ENCODE measurements at places on chromosomes 2 and 18.

GRCh38 chr2:24586955-24587354 lies 95.9 kb downstream of the NCOA1 start:
- DNase-seq: no peak

GRCh38 chr2:123928358-123928757 lies 96.7 kb upstream of the CNTNAP5 start:
- DNase-seq: no peak

- no peak for DNase-seq
Measured at GRCh38 chr2:234135750-234136221, 85.3 kb downstream of the SPP2 start.

DNA sequence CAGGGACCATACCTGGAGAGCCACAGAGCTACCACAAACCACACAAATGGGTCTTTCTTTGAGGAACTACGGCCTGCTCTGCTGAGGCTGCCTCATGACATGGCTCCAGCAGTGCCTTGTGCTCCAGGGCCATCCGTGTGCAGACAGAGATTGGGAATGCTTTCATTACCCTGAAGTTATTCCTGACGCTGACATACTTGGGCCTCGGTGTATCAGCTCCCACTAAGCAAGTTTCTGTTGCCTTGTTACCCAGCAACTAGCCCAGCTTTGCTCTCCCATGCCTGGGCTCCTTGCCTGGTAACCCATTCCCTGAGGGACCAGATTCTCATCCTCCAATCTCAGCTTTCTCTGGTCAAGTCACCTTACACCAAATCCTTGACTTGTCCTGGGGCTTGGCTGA lies 80.3 kb upstream of the FZD7 start:
- no peak for DNase-seq

- DNase-seq: no peak
Measured at GRCh38 chr2:49935449-49935848, 781.1 kb upstream of the FSHR start.

- no peak for DNase-seq
Measured at GRCh38 chr2:96159084-96159830, 14.0 kb upstream of the DUSP2 start.

DNA sequence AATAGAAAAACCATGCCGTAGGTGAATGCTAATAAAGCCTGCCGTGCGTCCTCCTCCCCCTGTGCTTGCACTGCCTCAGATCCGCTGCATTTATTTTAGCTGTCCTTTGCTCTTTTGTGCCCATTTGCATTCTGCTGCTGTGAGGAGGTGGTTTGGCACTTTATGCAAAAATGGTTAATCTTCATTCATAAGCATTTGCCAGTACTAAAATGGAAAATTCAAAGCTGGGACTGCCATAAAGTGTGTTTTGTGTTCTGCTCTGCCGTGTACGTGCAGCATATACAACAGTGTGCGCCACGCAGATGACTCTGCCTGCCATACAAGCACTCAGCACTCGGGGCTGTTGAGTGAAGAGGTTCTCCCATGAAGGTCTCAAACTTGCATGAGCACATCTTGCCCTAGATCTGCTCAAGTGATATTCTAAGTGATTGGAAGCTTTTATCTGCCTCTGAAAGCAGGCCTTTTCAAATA lies 73.6 kb downstream of the SPATS2L start:
- DNase-seq: no peak

DNA sequence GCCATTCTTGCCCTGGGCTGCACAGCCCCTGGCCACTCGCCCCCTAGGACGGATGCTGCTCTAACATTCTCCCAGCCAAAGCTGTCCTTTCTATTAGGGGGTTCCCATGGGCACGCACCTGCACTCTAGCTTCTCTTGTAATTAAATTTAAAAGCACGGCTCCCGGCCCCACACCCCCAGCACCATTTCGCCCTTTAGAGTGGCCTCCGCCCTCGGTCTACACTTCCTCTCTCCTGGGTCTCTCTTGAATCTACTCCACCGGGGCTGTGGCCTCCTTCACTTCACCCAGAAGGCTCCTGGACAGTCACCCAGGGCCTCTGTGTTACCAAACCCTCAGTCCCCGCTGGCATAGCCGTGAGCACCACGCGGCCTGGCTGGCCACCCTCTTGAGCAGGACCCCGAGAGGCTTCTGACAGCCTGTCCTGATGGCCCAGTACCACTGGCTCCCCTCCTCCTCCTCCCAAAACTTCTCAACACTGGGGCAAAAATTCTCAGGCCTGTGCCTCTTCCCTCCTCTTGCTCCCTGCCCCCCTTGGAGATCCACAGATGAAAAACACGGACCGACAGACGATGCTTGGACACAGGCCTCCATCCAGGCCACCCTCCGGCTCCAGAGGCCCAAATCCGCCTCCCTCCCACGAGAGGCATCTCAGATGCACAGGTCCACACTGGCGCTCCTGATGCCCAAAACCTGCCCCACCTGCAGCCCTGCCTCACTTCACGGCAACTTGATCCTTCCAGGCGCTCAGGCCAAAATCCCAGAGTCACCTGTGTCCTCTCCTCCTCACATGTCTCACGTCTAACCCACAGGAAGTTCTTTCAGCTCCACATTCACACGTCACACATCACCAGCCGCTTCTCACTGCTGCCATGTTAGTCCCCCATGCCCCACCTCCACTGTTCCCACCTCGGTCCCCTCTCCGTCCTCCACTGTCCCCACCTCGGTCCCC lies 6.9 kb upstream of the RAB17 start:
- no peak for DNase-seq

GRCh38 chr18:80088823-80089222 lies 20.2 kb upstream of the ADNP2 start:
- DNase-seq: no peak

GRCh38 chr18:78784861-78785260 lies 194.8 kb upstream of the SALL3 start:
- DNase-seq: no peak

- no peak for DNase-seq
Measured at GRCh38 chr2:136917411-136917881, 152.1 kb downstream of the THSD7B start.

- DNase-seq: no peak
Measured at GRCh38 chr2:186590350-186590758, 498 bp downstream of the ITGAV start.

DNA sequence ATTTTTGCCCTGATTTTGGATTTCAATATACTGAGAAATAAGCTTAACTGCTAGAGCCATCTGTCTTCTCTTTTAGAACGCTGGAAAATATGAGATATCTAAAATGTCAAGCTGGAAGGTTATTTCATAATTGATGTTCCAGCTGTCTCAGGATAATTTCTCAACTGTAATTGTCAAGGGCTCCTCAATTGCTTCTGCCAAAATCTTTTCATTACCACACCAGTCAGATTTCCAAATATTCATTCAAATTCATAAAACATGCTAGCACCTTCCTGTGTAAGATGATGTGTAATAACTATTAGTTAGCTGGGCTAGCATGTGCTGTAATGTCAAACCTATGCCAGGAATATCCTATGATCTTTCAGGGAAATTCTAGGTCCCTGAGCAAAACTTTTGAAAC lies 88.1 kb downstream of the TNFRSF11A start:
- no peak for DNase-seq
